Activated CD4-positive, CD25-positive, alpha-beta regulatory T cell (primary cell): ENCODE measurements at places on chromosomes 1 and 21.

- DNase-seq, result no peak
Observed at GRCh38 chr1:118890851-118891384, 97.2 kb downstream of the TBX15 start.

GRCh38 chr1:203077956-203078355 lies 7.9 kb downstream of the MYOG start:
- DNase-seq, result no peak

GRCh38 chr1:183674886-183675285 lies 21.8 kb upstream of the APOBEC4 start:
- DNase-seq, result no peak

GRCh38 chr1:8408151-8408839 lies 90.4 kb downstream of the SLC45A1 start:
- no peak for DNase-seq

DNA sequence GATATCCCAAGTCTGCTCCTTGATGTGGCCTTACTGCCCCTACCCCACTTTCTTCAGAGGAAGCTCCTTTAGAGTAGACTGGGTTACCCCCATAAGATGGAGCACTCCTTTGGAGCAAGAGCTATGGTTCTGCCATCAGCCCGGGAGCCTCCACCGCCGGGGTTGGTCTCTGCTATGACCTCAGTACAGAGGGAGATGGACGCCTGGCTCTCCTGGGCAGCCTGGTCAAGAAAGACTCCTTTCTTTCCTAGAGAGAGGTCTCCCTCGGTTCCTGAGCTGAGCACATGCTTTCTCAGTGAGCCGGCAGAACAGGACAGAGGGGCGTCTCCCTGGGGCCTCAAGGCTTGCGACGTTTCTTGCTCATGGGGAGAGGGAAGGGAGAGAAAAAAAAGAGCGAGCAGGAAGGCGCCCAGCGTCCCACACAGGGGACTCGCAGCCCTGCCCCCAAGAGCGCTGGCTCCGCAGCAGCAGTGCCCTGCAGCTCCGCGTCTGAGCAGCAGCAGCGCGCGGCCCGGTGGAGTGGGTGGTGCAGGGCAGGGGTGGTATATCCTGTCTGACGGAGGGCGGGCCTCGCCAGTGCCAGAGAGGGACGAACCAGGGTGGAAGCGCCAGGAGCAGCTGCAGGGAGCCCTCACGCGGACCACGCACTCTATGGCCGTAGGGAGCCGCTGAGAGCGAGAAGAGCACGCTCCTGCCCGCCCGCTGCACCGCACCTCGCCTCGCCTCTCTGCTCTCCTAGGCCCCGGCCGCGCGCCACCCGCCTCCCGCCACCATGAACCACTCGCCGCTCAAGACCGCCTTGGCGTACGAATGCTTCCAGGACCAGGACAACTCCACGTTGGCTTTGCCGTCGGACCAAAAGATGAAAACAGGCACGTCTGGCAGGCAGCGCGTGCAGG lies at the start of gene PKP1:
Gene PKP1, plus strand, starts transcription at position 576 of the 899 bp plus-strand sequence. Its CDS starts 197 bp downstream, at position 773.
- no peak for DNase-seq
